ENCODE measurements at places on chromosomes 5 and 9. TPM values are rescaled to one million over a fixed set of nuclear protein-coding genes. Genes with fewer than 3 reads are reported as not detected.

GRCh38 chr5:14149672-14150274 is 6.6 kb downstream of the TRIO start:
- no peak for DNase-seq

The C5orf58 gene
- total RNA-seq, result not detected

- no peak for DNase-seq
These were observed 24.0 kb upstream of the RNF130 start for GRCh38 chr5:180095545-180095944.

DNA sequence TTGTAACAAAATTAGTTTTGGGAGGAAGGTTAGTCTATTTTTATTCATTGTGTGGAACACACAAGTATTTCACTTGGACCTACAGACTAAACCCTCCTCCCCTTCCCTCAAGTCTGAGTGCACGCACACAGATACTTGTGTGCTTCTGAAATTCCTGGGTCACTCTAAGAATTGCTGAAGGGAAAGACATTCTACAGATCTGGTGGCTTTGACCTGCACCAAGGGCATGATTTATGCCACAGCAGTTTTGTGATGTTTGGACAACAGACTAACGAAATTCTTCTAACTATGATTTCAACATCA is 150.5 kb downstream of the ARL15 start:
- DNase-seq, result no peak

The SYK gene
- total RNA-seq, result 15.7 TPM

- DNase-seq, result no peak
These were observed 60.4 kb downstream of the BNC2 start for GRCh38 chr9:16809912-16810610.

The CKS2 gene
- 790 TPM for total RNA-seq

The SPATA31A1 gene
- total RNA-seq, result not detected
